ENCODE measurements at places on chromosomes 7 and 10. TPM values are rescaled to one million over a fixed set of nuclear protein-coding genes. Genes with fewer than 3 reads are reported as not detected.
A peak's percentile ranks its signal among the peaks of the same experiment; 100 is the strongest.

Gene CTAGE4
- total RNA-seq: 4.7 TPM

Gene MYL10
- not detected for total RNA-seq

Gene NOS3
- total RNA-seq: 6.0 TPM

Gene TUBAL3
- total RNA-seq: not detected

Gene ZNF485
- 1.9 TPM for total RNA-seq

Gene C7orf57
- not detected for total RNA-seq

Gene ZNF37A
- 20.9 TPM for total RNA-seq

Gene COG5
- 108 TPM for total RNA-seq

Gene STEAP4
- total RNA-seq: 45.2 TPM

Gene DYDC1
- not detected for total RNA-seq

Gene AQP1
- total RNA-seq: 71.7 TPM

DNA sequence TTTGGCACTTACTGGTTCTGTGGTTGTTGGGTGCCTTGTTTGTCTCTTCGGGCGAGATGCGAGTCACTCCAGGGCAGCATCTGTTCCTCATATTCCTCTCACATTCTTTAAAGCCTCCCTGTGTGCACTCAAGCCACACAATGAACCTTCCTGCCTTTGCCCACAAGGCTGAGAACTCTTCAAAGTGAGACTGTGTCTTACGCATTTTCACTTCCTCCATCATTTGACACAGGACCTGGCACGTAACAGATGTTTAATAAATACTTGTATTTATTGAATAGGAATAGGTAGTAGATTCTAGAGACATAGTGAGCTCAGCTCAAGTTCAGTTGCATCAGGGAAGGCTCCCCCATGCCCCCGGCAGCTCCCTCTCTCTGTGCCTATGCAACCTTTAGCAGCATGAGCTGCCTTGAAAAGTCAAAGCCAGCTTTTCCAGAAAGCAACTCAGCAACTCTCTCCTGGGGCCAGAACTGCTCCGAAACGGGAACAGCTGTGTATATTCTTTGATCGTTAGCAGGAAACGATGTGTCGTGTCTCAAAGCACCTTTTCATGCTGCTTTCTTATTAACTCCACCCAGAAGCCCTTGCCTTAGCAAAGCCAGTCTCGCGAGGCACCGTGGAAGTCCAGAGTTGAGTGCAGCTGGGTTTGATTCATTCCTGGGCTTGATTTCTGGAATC lies 97.5 kb downstream of the PFKFB3 start:
- DNase-seq: peak; percentile 8

GRCh38 chr10:61902445-61903220 lies 1.1 kb downstream of the ARID5B start:
- DNase-seq: peak; percentile 44

- no peak for DNase-seq
Observed at GRCh38 chr7:41189866-41190265, 513.0 kb downstream of the INHBA start.

- no peak for DNase-seq
Observed at GRCh38 chr10:132808383-132809231, 22.7 kb upstream of the NKX6-2 start.

DNA sequence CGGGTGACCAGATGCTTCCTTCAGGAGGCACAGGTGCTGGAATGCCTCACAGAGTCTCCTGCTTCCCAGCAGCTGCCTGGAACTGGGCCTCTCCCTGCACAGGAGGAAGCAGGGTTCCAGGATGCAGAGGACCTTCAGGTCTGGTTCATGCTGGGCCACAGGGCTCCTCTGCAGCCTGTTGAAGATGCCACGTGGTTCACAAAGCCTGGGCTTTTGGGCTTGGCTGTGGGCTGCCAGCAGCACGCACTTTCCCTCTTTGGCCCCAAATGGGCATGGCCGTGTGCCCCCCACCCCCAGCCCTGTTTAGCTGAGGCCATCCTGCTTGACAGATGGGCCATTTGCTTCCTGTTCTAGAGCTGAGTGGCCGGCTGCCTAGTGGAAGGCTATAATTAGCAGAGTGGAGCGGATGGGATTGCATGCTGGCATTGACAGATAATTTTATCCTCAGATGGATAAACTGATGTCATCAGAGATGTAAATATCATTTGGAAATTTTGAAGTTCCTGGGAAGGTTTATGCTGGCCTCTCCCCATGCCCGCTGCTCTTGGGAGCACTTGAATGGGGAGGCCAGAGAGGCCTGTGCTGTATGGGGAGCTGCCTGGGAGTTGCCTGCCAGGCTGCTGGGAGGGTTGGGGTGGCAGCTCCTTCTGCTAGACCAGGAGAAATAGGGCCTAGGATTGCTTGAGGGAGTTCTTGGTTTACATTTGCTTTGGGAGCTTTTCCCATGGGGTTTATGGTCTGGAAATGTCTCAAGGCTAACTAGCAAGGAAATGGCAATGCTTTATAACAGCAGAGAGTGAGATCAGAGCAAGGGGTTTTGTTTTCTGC lies 28.2 kb downstream of the TSPAN15 start:
- DNase-seq: no peak

GRCh38 chr10:31761156-31761555 lies 167.5 kb downstream of the ARHGAP12 start:
- no peak for DNase-seq

DNA sequence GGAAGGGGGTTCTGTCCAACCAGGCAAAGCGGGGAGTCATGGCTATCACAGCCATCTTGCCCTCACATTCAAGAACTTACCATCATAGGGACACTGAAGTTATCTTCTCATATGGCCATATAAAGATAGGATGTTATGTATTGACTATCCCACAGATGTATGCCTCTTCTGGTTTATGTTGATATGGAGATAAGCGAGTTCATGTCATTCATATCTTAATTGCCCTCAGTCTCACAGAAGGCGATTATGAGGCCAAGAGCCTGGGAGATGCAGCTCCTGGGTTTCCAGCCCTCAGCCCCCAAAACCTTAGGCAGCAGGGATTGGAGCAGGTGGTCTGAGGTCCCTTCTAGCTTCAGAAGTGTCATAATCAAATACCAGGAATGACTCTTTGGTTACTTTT lies 8.5 kb upstream of the ANKRD61 start:
- no peak for DNase-seq
